ENCODE measurements at places on chromosomes 2 and 18.

DNA sequence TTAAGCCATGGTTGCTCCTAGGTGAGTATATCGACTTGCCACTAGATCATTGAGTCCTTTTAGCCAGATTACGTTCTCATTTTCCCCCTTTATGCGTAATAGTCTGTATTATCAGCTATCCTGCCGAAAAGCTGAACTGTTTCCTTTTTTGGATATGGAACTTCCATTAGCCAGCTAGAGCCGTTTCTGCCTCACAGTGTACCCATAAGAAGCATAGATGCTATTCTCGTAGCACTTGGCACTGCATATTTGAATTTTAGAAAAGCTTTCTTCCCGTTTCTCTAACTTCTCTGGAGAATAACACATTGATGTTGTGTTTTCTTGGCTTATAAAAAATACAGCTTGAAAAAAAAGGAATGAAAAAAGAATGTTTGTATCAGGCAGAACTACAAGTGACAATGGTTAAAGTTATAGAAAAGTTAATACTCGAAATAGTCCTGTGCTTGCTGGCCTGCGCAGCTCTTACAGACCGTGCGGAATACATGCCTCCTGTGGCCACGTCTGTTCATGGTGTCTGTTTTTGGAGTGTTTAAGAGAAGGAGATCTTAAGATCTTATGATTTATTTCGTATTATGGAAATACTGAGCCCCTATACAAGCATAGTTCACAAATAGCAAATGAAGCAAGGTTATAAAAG, 710 bp downstream of the DUSP19 start:
- DNase-seq: no peak

DNA sequence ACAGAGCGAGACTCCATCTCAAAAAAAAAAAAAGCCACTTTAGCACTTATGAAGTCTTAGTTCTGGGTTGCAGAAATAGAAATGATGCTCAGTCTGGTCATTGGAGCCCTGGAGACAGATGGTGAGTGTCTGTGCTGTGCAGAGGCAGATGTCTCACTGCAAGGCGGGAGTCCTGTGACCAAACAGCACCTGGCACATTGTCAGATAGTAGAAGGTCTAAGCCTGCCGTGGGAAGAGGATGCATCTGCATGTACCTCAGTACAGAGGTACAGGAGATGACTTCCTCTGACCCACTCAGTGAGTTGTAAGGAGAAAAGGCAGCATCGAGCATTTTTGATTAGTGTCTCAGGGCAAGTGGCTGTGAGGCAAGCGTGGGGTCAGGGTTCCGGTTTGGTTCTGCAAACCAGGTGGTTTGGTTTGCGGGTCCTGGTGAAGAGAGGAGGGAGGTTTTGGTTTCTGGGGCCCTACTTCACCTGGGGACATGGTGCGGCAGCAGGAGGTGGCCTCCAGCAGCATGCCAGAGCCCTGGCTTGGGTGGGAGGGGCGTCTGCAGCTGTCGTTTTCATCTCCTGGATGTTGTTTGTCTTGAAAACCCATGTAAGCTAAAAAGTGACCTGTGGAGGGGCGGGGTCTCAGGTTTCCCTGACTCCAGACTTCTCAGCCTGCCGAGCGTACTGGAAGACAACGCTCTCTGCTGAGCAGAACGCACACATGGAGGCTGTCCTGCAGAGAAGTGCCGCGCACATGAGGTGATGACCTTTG, 3.8 kb downstream of the RBFA start:
- DNase-seq: no peak

DNA sequence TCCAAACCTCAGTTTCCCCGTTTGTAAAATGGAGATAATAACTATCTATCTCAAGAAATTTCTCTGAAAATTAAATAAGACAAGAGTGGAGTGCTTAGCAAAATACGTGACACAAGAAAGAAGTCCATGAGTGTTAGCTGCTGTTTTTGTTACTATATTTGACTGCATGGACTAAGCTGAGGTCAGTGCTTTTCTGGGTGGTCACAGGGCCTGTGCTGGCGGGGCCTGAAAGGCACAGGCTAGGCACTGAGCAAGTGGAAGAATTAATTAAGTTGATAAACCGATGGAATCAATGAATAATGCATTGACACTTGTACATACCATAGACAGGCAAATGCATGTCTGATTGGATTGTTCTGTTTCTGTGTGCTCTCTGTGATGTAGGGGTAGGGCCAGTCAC, 27.3 kb downstream of the RPL37A start:
- DNase-seq: no peak

GRCh38 chr2:165283342-165283741, 44.1 kb downstream of the SCN2A start:
- no peak for DNase-seq

- no peak for DNase-seq
Observed at GRCh38 chr2:161036926-161037325, 123.3 kb upstream of the TANK start.

- DNase-seq: no peak
Observed at GRCh38 chr18:13236411-13236810, 17.9 kb downstream of the LDLRAD4 start.

GRCh38 chr2:66772618-66773017, 337.7 kb downstream of the MEIS1 start:
- no peak for DNase-seq

DNA sequence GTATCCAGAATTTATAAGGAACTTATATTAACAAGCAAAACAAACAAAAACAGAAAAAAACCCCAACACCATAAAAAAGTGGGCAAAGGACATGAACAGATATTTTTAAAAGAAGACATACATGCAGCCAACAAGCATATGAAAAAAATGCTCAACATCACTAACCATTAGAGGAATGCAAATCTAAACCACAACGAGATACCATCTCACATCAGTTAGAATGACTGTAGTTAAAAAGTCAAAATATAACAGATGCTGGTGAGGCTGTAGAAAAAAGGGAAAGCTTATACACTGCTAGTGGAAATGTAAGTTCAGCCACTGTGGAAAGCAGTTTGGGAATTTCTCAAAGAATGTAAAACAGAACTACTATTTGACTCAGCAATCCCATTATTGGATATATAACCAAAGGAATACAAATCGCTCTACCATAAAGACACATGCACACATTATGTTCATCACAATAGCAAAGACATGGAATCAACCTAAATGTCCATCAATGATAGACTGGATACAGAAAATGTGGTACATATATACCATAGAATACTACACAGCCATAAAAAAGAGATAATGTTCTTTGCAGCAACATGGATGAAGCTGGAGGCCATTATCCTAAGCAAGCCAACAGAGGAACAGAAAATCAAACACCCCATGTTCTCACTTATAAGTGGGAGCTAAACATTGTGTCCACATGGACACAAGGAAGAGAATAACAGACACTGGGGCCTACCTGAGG, 25.3 kb downstream of the PREPL start:
- DNase-seq: no peak

DNA sequence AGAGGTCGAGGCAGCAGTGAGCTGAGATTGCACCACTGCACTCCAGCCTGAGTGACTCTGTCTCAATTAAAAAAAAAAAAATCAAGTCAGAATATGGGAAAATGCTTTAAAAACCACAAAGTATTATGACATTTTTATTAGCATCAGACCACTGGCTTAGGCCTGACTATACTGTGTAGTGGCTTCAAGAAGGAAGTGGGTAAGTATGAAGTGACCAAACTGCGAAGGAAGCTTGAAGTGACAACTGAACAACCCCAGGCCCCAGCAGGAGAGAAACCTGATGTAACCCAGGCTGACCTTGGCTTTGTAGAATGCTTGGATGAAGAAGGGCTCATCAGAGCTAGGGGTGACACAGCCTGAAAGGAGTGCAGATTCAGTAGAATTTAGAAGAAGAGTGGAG, 21.4 kb upstream of the HAAO start:
- DNase-seq: no peak

DNA sequence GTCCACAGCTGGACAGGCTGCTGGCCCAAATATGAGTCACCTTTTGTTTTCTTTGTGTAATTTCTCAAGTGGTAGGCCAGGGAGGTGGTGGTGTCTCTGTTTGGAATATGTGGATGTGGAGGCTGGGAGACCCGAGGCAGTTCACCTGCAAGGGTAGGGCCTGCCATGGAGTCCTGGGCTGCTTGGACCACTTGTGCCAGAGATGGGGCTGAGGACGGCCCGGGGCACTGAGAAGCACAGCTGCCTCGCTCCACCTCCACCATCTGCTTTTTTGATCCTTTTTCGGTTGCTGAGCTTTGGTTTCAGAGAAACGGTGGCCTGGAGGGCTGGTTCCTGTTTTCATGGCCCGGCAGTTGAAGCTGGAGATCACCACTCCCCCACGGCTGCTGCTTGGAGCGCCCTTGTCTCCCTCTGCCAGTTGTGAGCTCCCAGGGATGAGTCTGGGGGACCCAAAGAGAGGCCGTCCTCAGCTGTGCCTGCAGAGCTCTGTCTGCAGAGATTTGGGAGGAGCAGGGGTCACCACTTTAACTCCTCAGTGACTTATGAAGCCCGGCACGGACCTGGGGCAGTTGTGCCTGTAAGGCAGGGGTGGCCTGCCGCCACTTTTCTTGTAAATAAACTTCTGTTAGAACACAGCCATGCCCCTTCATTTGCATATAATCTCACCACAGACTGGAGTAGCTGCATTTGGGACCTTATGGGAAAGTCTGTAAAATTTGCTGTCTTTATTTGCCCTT, 67.6 kb upstream of the MCFD2 start:
- DNase-seq: peak; percentile 24

GRCh38 chr2:45786030-45786835, 134.8 kb downstream of the PRKCE start:
- no peak for DNase-seq

DNA sequence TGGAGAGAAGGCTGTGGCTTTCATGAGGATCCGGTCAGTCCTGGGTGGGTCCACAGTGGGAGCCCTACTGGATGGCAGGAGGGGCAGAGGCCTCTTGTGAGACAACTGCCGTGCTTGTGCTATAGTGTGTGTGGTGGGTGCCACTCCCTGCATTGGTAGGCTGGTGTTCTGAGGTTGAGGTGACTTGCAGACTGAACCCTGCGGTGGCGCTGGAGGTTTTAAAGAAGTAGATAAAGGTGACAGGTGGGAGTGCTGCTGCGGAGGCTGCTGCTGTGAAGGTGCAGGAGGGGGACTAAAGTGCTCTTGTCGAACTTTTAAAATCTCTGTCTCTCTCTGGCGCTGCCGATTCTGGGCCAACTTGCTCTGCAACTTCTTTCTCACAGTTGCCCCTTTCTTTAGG, 29.7 kb downstream of the INO80D start:
- DNase-seq: no peak

DNA sequence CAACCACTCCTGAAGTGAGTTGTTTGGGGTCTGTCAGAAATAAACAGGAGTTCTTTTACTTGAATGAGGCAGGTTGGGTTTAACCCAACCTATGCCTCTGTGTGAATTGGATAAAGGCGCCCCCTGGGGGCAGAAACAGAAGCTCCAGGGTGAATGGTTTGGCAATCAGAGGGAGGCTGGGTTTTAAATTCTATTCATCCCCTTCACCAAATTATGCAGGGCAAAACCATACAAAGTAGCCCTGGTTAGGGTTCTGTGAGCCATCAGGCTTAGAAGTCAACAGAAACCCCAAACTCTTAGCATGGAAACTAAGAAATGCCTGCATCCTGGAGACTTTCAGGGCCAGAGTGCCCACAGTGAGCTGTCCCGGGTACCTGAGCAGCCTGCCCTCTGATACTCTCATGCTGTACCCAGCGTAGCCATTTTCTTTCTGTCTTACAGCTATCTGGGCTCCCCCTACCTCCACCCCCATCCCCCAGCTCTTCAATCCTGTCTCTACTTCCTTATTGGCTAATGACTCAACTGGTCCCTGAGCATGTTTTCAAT, 241.5 kb downstream of the ICOS start:
- no peak for DNase-seq

GRCh38 chr2:203444738-203445137, 90.4 kb downstream of the RAPH1 start:
- no peak for DNase-seq

DNA sequence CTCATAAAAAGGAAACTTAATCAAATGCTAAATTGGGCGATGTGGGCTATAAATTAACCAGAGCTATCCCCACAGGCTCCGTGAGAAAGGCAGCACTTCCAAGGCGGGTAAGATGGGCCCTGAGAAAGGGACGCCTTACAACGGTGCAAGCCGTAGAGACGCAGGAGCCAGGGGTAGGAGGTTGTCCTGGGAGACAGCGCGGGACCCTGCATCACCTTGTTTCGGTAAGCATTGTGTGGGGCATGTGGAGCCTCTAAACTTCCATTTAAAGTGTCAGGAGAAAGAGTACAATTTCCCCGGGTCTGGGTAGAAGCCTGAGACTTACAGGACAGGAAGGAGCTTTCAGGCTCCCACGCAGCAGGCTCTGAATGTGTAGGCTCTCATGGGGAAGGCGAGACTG, 1.2 kb upstream of the PER2 start:
- no peak for DNase-seq

DNA sequence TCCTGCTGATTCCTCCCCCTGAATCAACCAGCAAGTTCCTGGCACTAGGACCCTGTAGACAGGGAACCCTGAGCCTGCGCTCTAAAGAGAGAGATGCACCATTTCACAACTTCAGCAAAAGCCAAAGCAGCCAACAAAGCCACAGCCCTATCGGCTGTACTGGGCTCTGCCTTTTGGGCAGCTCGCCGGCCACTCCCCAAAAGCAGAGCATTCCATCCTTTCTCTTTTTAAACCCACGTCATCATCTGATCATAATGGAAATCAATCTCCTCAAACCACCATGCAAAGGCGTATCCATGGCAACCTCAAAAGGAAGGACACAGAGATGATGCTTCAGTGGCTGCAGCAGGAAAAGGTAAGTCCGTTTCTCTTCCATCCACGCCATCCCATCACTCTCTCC, 5.3 kb upstream of the DCTN1 start:
- DNase-seq: no peak

- DNase-seq: no peak
Observed at GRCh38 chr2:167860082-167860481, 387.3 kb downstream of the STK39 start.

DNA sequence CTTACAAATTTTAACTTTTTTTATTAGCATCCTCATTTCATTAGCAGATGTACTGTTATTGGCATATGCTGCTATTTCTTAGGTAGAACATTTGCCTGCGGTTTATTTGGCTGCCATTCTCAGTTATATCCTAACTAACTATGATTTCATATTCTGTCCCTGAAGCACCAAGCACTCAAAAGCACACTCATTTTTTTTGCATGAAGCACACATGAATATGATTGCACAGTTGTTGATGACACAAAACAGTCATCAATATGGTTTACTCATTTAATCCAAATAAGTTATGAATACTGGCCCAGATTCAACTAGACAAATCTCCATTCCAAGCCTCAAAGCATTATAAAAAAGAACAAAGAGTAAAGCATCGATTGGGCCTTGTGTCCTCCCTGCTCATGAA, 129.4 kb upstream of the CNTNAP5 start:
- no peak for DNase-seq

GRCh38 chr2:14944562-14945346, 312.2 kb downstream of the LRATD1 start:
- DNase-seq: no peak

- no peak for DNase-seq
Observed at GRCh38 chr2:63861220-63861822, 19.6 kb downstream of the UGP2 start.

GRCh38 chr2:221018262-221018661, 553.8 kb downstream of the EPHA4 start:
- DNase-seq: no peak

- no peak for DNase-seq
Observed at GRCh38 chr2:218557941-218558340, 10.2 kb downstream of the USP37 start.

Data from C1 segment of cervical spinal cord (tissue), 14 donors.